ENCODE measurements at places on chromosomes 5 and 9.

GRCh38 chr9:34717996-34718614 lies 8.2 kb upstream of the CCL21 start:
- no peak for DNase-seq

DNA sequence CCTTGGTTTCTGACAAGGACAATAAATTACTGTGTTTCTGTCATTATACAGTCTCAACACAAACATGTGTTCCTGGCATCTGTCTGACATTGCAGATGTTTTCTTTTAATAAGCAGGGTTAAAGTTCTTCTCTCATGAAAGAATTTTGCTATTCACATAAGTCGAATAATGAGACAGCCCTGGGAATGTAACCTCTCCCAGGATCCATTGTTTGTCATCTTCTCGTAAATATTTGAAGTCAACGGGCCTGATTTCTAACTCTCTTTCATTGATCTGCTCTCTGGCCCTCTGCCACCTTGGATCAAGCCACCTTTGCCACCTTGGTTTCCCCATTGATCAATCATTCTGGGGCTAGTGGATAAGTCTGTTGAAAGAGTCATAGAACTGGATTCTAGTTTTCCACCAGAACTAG lies 12.9 kb upstream of the CAST start:
- no peak for DNase-seq

- no peak for DNase-seq
Observed at GRCh38 chr9:110178281-110178680, 29.7 kb downstream of the C9orf152 start.

GRCh38 chr5:115544043-115544435 lies 536 bp downstream of the FEM1C start:
- DNase-seq: peak; percentile 61

All from CD8-positive, alpha-beta T cell (primary cell).